BJ (cell line): ENCODE measurements at places on chromosomes 13 and 19.

DNA sequence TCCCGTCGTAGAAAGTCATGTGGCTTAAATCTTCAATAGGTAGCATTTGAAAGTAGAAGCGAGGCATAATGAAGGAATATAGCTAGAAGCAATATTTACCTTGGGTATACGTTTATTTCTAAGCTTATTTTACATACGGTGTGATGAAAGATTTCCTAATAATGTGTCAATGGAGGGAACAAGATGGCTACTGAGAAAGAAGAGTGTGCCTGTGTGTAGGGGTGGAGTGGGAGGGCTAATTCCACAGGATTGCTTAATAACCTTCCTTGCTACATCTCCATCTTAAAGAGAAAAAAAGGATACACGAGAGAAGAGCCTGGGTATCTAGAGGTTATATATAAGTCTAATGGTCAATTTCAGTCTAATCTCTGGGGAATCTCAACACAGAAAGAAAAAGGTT lies 2.0 kb downstream of the SPART start:
- no peak for DNase-seq

- no peak for DNase-seq
These were observed 65.8 kb upstream of the SLITRK6 start for GRCh38 chr13:85864963-85865530.

DNA sequence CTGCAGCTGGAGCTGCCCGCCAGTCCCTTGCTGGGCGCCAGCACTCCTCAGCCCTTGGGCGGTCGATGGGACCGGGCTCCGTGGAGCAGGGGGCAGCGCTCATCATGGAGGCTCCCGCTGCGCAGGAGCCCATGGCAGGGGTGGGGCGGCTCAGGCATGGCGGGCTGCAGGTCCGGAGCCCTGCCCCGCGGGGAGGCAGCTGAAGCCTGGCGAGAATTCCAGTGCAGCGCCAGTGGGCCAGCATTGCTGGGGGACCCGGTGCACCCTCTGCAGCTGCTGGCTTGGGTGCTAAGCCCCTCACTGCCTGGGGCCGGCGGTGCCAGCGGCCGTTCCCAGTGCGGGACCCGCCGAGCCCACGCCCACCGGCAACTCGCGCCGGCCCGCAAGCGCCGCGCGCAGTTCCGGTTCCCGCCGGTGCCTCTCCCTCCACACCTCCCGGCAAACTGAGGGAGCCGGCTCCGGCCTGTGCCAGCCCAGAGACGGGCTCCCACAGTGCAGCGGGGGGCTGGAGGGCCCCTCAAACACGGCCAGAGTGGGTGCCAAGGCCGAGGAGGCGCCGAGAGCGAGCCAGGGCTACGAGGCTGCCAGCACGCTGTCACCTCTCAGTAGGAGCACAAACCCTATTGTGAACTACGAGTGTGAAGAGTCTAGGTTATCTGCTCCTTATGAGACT lies 687.1 kb downstream of the PCDH17 start:
- no peak for DNase-seq

DNA sequence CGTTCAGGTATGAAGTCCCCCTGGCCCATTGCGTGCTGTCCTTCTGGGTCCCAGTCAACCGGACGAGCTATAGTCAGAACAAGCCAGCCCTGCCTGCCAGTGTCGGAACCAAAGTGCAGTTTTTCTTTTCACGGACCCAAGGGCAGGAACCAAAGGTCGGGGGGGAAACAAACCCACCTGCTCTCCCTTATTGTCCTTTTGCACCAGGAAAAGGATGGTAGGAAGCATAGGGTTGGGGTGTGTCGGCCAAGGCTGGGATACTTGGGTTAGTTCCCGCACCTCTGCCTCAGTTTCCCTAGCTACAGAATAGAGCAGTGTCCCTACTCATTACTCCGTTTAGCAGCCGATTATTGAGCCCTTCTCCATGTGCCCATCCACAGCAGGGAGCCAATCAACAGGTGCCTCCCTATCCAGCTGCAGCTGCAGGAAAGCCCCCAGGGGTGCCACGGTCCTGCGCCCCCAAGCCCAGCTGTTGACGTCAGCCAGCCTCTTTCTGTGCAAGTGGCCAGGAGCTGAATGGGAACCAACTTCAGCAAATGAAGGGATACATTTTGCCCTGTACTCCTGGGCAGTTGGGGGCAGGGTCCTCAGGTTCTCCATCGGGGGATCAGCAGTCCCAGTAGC lies 9.4 kb upstream of the SLC25A42 start:
- no peak for DNase-seq

- DNase-seq: no peak
These were observed 14.2 kb downstream of the FBXO46 start for GRCh38 chr19:45716359-45717130.

- DNase-seq: no peak
These were observed 332.2 kb downstream of the TEX29 start for GRCh38 chr13:111652676-111653075.

- no peak for DNase-seq
These were observed 3.9 kb downstream of the TMEM147 start for GRCh38 chr19:35549174-35549788.

GRCh38 chr19:6421075-6422014 lies 3.3 kb downstream of the KHSRP start:
- DNase-seq: no peak

DNA sequence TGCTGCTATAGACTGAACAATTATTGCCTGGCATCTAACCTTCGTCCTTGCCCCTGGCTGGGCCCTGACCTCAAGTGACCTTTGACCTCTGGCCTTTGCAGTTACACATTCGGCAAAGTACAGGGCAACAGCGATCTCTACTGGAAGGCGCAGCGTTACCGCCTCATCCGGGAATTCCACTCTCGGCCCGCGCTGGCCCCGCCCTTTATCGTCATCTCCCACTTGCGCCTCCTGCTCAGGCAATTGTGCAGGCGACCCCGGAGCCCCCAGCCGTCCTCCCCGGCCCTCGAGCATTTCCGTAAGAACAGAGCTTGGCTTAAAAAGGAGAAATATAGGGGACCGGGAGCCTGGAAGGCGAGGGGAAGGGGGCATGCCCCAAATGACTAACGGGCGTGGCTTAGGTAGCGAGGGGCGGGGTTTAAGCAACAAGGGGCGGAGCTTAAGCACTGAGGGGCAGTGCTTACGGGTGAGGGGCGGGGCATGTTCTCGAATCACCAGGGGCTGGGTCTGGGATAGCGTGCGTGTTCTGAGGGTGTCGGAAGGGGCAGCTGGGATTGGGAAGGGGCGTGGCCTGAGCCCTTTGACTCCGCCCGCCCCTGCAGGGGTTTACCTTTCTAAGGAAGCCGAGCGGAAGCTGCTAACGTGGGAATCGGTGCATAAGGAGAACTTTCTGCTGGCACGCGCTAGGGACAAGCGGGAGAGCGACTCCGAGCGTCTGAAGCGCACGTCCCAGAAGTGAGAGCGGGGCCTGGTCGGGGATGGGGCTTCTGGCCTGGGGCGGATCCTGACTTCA lies 52.7 kb downstream of the TRPM4 start:
- DNase-seq: no peak

DNA sequence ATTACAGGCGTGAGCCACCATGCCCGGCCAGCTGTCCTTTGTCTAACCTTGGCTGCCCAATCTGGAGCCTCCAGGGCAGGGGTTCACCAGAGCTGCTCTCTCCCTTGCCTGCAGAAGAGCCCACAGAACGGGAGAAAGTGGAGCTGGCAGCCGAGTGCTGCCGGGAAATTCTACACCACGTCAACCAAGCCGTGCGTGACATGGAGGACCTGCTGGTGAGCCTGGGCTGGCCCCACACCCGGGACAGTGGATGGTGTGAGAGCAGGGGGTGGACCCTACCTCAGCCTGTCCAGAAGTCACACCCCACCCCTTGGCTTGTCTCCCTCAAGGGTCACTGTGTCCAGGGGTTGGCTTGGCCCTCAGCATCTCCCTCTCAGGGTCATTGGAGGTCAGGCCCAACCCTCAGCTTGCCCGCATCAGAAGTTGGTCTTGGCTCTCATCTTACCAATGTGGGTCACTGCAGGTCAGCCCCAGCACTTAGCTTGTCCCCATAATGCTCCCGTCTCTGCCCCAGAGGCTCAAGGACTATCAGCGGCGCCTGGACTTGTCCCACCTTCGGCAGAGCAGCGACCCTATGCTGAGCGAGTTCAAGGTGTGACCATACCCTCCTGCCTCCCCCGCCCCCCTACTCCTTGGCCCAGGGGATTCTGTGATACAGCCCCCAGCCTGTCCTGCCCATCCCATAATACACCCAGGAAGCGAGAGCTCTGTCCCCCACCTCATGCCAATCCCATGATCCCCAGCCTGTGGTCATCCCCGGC lies 20.4 kb downstream of the ARHGEF1 start:
- no peak for DNase-seq

- no peak for DNase-seq
These were observed 1.1 kb downstream of the COMP start for GRCh38 chr19:18789883-18790565.

DNA sequence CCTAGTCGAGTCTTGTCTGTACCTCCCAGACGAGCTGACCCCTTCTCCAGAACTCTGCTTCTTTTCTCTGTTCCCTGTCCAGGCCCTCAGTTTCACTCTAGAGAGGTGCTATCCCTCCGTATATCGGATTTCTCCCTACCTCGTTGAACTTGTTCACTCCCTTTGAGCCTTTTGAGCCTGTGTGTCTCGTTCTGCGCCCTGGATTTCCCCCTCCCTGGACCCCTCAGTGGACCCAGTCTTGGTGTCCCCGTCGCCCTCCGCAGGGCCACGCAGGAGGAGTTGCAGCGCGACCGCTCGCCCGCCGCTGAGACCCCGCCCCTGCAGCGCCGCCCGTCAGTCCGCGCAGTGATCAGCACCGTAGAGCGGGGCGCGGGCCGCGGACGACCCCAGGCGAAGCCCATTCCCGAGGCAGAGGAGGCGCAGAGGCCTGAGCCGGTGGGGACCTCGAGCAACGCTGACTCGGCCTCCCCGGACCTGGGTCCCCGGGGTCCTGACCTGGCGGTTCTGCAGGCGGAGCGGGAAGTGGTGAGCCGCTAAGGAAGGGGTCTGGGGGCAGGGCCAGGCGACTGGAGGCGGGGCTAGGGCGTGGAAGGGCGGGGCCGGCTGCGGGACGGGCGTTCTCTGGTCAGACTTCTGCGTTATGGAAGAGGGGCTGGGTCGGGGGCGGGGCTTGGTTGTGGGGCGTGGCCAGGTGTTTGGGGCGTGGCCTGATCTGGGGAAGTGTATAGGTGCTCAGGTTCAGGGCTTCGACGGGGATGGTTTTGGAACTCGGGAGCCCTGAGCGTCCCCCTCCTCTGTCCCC lies 5.5 kb downstream of the EPS8L1 start:
- no peak for DNase-seq

DNA sequence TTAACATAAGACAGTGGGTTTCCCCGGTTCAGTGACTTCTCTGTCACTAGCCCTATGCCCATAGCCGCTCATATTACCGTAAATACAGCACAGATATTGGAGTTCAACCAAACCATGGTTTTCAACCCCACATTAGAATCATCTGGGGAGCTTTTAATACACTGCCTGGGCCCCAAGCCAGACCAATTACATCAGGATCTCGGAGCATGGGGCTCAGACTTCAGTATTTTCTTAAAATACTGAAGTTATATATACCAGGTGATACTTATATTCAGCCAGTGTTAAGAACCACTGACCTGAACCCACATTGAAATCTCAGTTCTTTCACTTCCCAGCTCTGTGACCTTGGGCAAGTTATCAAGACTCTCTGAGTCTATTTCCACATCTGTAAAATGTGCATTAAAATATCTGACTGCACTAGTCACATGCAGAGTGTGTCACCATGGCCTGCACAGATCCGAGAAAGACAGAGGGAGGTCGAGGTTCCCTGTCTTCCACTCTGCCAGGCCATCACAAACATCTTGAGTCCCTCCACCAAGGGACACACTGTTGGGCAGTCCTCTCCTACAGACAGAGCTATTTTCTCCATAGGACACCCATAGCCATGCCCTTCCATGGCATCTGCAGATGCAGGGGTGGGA lies 32.2 kb upstream of the IPO5 start:
- DNase-seq: peak; percentile 25

GRCh38 chr13:69331245-69331644 lies 776.4 kb upstream of the ATXN8OS start:
- no peak for DNase-seq

- no peak for DNase-seq
These were observed 136.5 kb downstream of the CYSLTR2 start for GRCh38 chr13:48790199-48790598.

DNA sequence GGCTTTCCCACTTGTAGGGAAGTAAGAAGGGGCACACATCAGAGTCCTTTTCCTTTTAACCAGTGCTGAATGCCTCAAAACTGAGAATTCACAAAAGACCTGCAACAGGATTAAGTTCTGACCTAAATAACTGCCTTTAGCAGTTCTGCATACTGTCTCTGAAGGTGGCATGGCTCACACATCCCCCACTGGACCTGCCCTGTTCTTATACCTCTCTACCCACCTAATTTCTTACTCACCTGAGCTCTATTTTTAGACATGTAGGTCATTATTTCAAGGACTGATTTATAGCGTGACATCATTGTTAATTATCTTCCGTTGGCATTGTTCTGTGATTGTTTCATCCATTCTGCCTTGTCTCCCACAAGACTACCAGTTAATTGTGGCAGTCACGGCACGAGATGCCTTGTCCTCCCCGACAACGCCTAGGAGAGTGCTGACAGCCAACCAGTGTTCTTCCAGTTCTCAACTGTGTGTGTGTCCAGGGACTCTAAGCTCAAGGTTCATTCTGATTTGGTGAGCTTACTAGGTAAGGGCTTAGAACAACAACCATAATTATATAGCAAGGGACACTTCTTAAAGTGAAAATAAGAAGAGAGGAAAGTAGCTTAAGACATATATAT lies 27.1 kb upstream of the UBL3 start:
- no peak for DNase-seq

DNA sequence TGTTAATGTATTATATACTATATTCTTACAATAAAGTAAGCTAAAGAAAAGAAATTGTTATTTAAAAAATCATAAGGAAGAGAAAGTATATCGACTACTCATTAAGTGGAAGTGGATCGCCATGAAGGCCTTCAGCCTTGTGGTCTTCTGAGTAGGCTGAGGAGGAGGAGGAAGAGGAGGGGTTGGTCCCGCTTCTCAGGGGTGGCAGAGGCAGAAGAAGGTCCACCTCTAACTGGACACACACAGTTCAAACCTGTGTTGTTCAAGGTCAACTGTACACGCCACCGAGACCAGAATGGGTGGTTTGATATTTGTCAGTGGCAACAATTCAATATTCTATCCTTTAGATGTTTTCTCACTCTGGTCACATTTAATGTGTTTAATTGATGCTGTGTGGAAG lies 67.2 kb downstream of the ALOX5AP start:
- no peak for DNase-seq

GRCh38 chr13:98786023-98786422 lies 33.6 kb upstream of the SLC15A1 start:
- no peak for DNase-seq

GRCh38 chr19:1132552-1133383 lies 29.0 kb downstream of the GPX4 start:
- DNase-seq: no peak

DNA sequence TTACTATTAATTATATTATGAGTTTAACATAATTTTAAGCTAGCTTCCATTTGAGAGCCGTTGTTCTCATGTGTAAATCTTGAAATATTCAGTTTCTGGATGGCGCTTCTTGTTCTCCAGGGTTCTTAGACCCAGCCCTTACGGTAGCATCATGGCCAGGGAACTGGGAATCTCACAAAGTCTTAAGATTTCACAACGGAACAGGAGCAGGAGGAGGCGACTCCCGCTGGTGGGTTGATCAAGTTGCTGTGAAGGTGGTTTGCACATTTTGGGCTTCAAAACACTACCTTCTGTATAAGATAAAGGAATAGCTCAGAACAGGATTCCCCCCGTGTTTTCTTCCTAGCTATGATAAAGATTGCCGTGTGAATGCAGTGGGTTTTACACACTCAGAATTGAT lies 2.8 kb downstream of the NAXD start:
- DNase-seq: no peak
